ENCODE measurements at places on chromosomes 11 and 22.

GRCh38 chr11:23283666-23284065, 423.4 kb upstream of the CCDC179 start:
- DNase-seq: no peak

- no peak for DNase-seq
These were observed 116.2 kb downstream of the KIAA1671 start for GRCh38 chr22:25068707-25069106.

DNA sequence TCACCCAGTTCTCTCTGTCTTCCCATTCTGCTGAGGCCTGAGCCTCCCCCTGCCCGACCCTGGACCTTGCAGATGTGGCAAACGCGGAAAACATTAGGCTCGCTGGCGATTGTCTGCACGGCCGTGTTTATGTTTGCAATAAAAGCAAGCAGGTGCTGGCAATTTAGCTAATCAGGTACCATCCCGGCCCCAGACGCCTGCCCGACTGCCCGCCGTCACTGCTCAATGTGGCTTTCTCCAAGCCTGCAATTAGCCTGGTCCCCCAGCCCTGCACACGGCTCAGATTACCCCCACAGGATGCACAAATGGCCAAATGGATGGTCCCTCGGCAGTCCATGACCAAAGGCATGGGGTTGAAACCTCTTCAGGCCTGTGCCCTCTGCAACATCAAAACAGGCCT, 259.7 kb downstream of the MN1 start:
- DNase-seq: no peak

DNA sequence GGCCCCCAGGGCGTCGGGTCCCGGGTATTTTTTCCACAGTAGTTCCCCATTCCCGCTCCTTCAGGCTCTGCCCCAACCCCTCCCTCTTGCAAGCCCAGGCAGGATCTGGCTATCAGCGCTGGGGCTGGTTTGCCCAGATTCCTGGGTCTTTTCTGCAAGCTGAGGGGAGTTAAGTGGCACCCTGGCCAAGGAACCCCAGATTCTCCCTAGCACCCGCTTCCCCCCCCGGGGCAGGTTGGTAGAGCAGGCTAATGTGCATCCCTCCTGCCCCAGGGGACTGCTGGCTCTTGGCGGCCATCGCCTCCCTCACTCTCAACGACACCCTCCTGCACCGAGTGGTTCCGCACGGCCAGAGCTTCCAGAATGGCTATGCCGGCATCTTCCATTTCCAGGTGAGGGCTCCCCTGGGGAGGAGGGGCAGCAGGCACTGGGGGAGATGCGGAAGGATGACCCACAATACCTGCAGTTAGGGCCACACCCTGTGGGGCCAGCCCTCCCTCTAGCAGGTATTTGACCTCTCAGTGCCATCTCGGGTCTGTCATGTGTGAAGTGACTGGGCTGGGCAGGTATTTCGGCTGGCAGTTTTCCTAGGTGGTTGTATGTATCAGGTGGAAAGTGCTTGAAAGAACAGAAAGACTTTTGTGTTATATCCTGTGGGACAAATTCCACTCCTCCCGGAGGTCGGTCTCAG, 1.6 kb downstream of the CAPN1 start:
- no peak for DNase-seq

DNA sequence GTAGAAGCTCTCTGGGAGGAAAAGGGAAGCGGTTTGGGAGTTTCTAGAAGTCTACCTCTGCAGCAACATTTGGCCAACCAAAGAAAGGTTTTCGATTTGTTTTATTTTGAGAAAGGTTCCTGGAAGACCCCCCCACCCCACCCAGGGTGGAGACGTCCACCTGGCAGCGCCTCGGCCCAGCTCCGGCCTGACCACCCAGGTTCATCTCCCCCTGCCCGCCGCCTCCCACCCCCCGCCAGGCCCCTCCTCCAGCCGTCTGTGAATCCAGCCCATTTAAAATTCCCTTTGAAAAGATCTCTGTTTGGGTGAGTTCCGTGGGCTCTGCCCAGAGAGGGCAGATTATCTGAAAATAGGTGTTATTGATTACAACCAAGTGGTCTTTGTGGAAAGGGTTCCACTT, 43.3 kb downstream of the KCNJ1 start:
- no peak for DNase-seq

All from NCI-H1092 treated with DMSO at 0.1 percent for 48 hours (cell line).